Naive thymus-derived CD8-positive, alpha-beta T cell (primary cell): ENCODE measurements at places on chromosomes 6 and 20. TPM values are rescaled to one million over a fixed set of nuclear protein-coding genes. Genes with fewer than 3 reads are reported as not detected.

Gene MDFI
- total RNA-seq, result not detected

Gene TGM3
- not detected for total RNA-seq

Gene TMEM170B
- total RNA-seq, result 3.7 TPM

Gene PTGIS
- total RNA-seq, result not detected

Gene FAM209A
- total RNA-seq, result 7.5 TPM

Gene EBF4
- 14.3 TPM for total RNA-seq

Gene CDKN1A
- total RNA-seq, result 2.7 TPM

Gene PET117
- 19.0 TPM for total RNA-seq

Gene PCSK2
- total RNA-seq, result not detected

Gene BPIFA1
- not detected for total RNA-seq

Gene MAN1A1
- total RNA-seq, result 9.9 TPM

Gene C6orf163
- 3.8 TPM for total RNA-seq

DNA sequence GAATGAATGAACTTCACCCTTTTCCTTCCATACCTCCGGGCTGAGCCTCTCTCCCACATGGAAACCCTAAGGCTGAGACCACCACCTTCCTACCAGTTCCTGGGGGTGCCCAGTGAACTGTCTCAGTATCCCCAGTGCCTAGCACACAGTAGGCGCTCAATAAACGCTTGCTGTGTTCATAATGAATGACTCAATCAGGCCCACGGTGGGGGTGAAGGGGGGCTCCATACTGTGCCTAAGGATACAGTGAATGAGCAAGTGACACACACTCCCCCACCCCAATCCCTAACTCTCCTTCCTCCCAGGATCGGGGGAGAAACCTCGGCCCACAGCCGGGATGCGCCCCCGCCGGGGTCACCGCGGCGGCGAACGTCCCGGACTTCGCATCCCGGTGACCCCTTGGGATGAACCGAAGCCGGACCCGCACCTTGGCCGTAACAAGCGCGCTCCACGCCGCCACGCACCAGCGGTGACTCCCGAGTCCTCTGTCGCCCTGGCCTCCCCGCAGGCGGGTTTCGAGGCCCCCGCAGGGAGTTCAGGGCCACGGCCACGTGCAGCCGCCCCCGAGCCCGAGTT is 592 bp downstream of the KCNG1 start:
- DNase-seq, result no peak
- H3K4me1 ChIP-seq, result peaks cover 10% of the 10 kb centered on the region
- no peak overlapping the region for H3K27ac ChIP-seq
- H3K36me3 ChIP-seq, result no peaks in the 10 kb centered on the region
- H3K4me3 ChIP-seq, result peak overlapping the region; percentile 7

DNA sequence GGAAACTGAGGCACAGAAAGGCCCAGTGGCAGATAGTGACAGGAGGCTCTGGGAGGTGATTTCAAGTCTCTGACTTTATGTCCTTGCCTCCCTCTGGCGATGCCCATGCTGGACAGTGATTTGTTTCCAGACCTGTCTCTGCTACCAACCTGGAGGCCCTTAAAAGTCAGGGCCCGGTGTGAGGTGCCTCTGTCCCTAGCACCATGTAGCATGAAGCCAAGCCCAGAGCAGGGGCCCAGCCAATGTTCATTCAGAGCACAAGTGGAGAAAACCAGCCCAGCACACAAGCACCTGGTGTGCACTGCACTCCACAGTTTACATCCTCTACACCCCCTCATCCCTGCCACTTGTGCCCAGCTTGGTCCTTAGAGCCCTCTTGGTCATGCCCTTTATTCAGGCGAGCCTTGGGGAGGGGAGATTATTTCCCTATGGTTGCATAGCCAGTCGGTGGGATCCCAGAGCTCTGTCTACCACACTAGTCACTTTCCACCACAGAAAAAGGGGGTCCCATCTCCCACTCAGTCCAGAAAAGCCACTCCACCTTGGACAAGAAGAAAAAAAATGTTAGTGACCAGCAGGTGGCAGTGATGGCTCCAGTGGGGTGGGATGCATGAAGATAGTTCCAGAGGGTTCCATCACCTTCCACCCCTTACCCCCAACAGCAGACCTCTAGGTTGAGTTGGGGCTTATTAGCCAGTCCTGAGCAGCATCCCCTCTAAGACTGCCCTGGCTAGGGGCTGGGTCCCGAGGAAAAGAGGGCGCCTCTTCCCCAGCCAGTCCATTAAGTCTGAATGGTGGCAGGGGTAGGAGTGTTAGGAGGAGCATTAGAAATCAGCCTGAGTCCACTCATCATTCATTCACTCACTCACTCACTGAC is 30.9 kb downstream of the KIAA1755 start:
- no peak overlapping the region for H3K4me3 ChIP-seq
- H3K27me3 ChIP-seq, result peaks cover 3% of the 10 kb centered on the region
- no peaks in the 10 kb centered on the region for H3K36me3 ChIP-seq
- H3K27ac ChIP-seq, result no peak overlapping the region

DNA sequence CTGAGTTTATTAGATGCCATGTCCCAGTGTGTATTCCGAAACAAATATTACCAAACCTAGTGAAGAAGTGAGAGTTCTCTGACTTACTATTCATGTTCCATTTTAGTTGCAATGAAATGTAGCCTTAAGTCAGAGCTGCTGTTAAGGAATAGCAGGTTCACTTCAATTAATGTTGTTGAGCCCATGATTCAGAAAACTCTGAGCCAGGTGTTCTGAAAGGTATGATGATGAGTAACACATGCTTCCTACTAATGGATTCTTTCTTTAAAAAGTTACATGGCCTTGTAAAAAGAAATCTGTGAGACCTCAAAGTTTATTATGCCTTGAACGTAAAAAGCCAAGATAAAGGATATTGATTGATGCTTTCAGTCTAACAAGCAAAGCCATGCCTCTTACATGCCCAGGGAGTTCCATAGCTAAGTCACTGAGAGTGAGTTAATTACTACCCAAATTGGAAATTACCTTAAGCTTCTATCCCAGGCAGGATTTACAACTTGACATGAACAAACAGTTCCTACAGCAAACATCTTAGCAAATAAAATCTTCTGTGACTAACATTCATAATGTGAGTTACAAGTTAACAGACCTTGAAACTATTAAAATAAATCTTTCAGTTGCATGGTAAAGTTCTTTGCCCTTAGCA is 122.9 kb downstream of the AKAP7 start:
- DNase-seq, result no peak
- no peak overlapping the region for H3K4me3 ChIP-seq
- H3K27me3 ChIP-seq, result no peaks in the 10 kb centered on the region
- peaks cover 50% of the 10 kb centered on the region for H3K4me1 ChIP-seq
- H3K36me3 ChIP-seq, result peaks cover 19% of the 10 kb centered on the region
- H3K27ac ChIP-seq, result no peak overlapping the region

- no peak overlapping the region for H3K27ac ChIP-seq
- no peaks in the 10 kb centered on the region for H3K36me3 ChIP-seq
- peaks cover 10% of the 10 kb centered on the region for H3K27me3 ChIP-seq
- H3K4me3 ChIP-seq, result no peak overlapping the region
These were observed 347.6 kb downstream of the TPBG start for GRCh38 chr6:82711105-82711827.

DNA sequence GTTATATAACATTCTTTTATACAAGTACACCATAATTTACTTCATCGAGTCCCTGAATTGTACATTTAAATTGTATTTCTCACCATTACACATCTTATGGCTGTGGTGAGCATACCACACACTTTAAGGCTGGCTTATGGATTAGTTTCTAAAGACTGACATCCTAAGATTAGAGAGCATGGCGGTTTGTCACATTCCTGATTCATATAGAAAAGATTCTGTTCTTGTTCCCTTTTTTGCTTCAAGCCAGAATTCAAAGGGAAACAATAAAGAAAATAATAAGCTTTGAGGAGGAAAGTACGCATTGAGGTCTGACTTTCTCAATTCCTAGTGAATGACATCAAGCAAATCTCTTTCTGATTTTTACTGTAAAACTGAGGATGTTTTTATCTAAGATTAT is 2.5 kb downstream of the BTN1A1 start:
- no peak for DNase-seq
- H3K36me3 ChIP-seq, result peaks cover 2% of the 10 kb centered on the region
- no peak overlapping the region for H3K27ac ChIP-seq
- H3K27me3 ChIP-seq, result peaks cover 29% of the 10 kb centered on the region
- H3K4me1 ChIP-seq, result peaks cover 14% of the 10 kb centered on the region
- no peak overlapping the region for H3K4me3 ChIP-seq

GRCh38 chr6:159801935-159802334 is 1.9 kb downstream of the PNLDC1 start:
- no peaks in the 10 kb centered on the region for H3K36me3 ChIP-seq
- peaks cover 8% of the 10 kb centered on the region for H3K4me1 ChIP-seq
- H3K27me3 ChIP-seq, result no peaks in the 10 kb centered on the region
- H3K27ac ChIP-seq, result no peak overlapping the region

DNA sequence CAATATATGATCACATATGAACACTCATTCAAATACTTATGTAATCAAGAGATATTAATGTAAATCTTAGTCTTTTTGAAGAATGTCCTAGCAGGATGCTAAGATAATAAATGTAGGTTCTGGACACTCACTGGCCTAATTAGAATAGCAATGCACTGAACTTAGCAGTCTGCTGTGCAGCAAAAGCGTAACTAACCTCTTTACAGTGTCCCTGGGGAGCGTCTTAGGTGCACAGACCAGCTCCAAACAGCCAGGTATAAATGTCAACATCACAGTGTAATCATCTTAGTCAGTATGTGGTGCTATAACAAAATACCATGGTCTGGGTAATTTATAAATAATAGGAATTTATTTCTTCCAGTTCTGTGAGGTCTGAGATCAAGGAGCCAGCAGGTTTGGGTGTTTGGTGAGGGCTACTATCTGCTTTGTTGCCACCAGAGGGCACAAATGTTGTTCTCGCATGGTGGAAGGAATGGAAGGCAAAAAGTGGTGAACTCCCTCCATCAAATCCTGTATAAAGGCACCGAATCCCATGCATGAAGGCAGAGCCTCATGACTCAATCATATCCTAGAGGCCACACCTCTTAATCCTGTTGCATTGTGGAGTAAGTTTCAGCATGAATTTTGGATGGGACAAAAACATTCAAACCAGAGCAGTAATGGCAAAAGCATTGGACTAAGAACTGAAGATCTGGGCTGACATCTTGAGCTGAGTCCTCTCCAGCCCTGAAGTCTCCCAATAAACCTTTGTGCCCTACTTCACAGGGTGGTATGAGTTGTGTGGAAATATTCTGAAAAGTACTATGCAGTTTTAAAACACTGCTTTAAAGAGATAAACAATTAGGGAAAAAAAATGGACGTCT is 41.8 kb upstream of the FOXO3 start:
- no peak for DNase-seq
- H3K4me1 ChIP-seq, result no peaks in the 10 kb centered on the region
- H3K27me3 ChIP-seq, result no peaks in the 10 kb centered on the region
- no peak overlapping the region for H3K27ac ChIP-seq
- no peak overlapping the region for H3K4me3 ChIP-seq

DNA sequence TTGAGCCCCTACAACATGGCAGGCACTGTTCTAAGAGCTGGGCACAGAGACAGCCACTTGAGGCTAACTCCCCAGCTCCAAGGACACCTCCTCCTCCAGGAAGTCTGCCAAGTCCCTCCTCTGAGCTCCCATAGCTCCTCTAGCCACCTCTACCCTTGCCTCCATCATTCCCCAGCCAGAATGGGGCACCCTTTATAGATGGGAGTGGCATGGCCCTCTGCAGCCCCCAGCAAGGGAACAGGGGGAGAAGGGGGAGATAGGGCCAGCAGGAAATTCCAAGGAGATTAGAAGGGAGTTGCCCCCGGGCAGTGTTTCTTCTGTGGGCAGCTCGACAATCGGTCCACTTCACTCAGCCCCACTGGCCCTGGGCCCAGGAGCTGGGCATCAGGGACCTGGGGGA is 19.7 kb upstream of the TLDC2 start:
- DNase-seq, result no peak
- H3K4me3 ChIP-seq, result no peak overlapping the region
- peak overlapping the region; percentile 26 for H3K27ac ChIP-seq
- peaks cover 38% of the 10 kb centered on the region for H3K4me1 ChIP-seq
- H3K27me3 ChIP-seq, result no peaks in the 10 kb centered on the region

GRCh38 chr20:60586269-60587050 is 628.2 kb downstream of the CDH26 start:
- no peaks in the 10 kb centered on the region for H3K4me1 ChIP-seq
- H3K27me3 ChIP-seq, result peaks cover 8% of the 10 kb centered on the region
- no peak for DNase-seq
- H3K4me3 ChIP-seq, result no peak overlapping the region
- H3K36me3 ChIP-seq, result no peaks in the 10 kb centered on the region
- no peak overlapping the region for H3K27ac ChIP-seq

DNA sequence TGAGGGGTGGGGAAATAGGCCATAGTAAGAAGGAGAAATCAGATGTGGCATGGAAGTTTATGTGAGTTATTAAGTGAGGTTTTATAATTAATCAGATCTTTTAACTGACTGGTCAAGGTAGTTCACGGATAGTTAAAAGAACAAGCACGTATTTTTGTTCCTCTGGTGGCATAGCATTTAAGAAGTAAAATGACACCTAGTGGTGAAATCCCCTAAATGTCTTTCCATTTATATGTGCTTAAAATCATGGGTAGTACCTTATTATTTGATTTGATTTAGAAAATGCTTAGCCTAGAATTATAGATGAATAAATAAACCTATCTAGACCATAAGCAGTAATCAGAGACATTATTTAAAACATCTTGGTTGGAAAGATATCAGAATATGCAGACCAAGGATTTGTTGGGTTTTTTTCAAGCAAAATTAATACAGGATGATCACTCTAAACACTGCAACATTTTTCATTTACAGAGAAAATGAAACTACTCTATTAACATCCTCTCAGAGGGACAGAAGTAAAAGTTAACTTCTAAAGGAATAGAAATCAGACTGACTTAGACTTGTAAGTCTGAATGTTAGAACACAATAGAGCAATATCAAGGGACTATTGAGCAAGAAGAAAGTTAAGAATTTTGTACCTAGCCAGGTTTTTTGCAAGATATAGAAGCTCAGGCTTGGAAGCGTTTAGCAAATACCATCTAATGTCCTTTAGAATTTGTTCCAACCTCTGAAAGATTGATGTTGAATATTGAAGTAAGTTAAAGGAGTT is 81.1 kb downstream of the STXBP5 start:
- H3K27me3 ChIP-seq, result no peaks in the 10 kb centered on the region
- no peak for DNase-seq
- H3K36me3 ChIP-seq, result peaks cover 21% of the 10 kb centered on the region
- no peak overlapping the region for H3K4me3 ChIP-seq
- peak overlapping the region; percentile 43 for H3K27ac ChIP-seq

DNA sequence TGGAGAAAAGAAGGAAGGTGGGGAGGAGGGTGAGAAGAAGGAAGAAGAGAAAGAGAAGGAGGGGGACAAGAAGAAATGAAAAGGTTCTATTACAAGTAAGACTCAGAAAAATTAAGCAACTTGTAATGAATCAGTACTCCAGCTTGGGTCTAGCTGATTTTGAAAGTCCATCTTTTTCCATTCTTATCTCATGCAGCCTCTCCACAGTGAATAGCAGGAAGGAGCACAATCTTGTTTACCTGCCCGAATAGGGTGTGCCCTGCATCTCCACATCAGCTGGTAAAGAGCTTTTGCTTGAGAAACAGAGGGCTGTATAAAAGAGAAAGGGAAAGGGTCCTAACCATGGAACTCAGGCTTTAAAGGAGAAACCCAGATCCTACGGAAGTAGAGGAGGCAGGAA is 348.8 kb downstream of the TPBG start:
- peaks cover 12% of the 10 kb centered on the region for H3K27me3 ChIP-seq
- DNase-seq, result no peak
- H3K4me3 ChIP-seq, result no peak overlapping the region
- no peak overlapping the region for H3K27ac ChIP-seq
- H3K36me3 ChIP-seq, result no peaks in the 10 kb centered on the region
- H3K4me1 ChIP-seq, result no peaks in the 10 kb centered on the region

GRCh38 chr6:148494226-148494625 is 151.6 kb downstream of the SASH1 start:
- H3K27ac ChIP-seq, result no peak overlapping the region
- H3K27me3 ChIP-seq, result peaks cover 13% of the 10 kb centered on the region
- H3K4me3 ChIP-seq, result no peak overlapping the region
